Stimulated activated CD8-positive, alpha-beta memory T cell treated with anti-CD3 and anti-CD28 coated beads, Interleukin-15, amount 100 ng/mL, for 4 hours (primary cell): ENCODE measurements at places on chromosomes 4 and X.

- DNase-seq = no peak
These were observed 97.8 kb upstream of the TENM3 start for GRCh38 chr4:182145334-182145905.

GRCh38 chr4:69642961-69643360, 3.5 kb upstream of the UGT2A2 start:
- no peak for DNase-seq

- no peak for DNase-seq
These were observed 186.0 kb upstream of the CXorf66 start for GRCh38 chrX:140151316-140151715.

- no peak for DNase-seq
These were observed 775.6 kb downstream of the STIM2 start for GRCh38 chr4:27635936-27636913.

- DNase-seq = no peak
These were observed 1.2 kb upstream of the SSX3 start for GRCh38 chrX:48357681-48358080.
